Activated T-helper 2 cell treated with anti-CD3 and anti-CD28 coated beads, Interferon-gamma antibody, Interleukin-2, Interleukin-4, amounts not matched to agents 10 μg/mL and 5 μg/mL and 100 μg/mL, durations not matched to agents 14 hours and 24 hours and 36 hours (primary cell): ENCODE measurements at places on chromosomes 2 and 18.

GRCh38 chr2:216205486-216205885 is 96.3 kb downstream of the XRCC5 start:
- no peak for DNase-seq

GRCh38 chr2:181697571-181697970 is 17.3 kb upstream of the NEUROD1 start:
- DNase-seq: no peak

- no peak for DNase-seq
Measured at GRCh38 chr18:61290616-61291015, 42.6 kb upstream of the CDH20 start.

DNA sequence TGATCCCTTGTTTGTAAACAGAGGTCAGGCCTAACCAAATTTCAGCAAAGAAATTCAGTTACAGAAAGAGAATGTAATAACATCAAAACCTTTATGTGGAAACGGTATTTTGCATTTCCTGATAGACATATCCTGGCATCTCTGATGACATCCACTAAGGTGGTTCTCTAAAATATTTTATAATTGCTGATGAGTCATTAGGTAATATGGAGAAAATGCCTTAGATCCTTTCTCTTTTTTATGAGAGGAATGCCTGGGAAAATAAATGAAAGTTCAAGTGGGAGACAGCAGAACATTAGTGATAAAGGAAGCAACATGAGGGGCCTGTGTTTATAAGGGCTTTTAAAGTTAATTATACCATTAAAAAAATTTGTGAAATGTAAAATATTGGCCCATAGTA is 72.6 kb downstream of the PLCL1 start:
- no peak for DNase-seq

- DNase-seq: no peak
Measured at GRCh38 chr2:230891509-230891908, 26.8 kb downstream of the ITM2C start.

- DNase-seq: no peak
Measured at GRCh38 chr2:8125741-8126711, 555.8 kb upstream of the ID2 start.

DNA sequence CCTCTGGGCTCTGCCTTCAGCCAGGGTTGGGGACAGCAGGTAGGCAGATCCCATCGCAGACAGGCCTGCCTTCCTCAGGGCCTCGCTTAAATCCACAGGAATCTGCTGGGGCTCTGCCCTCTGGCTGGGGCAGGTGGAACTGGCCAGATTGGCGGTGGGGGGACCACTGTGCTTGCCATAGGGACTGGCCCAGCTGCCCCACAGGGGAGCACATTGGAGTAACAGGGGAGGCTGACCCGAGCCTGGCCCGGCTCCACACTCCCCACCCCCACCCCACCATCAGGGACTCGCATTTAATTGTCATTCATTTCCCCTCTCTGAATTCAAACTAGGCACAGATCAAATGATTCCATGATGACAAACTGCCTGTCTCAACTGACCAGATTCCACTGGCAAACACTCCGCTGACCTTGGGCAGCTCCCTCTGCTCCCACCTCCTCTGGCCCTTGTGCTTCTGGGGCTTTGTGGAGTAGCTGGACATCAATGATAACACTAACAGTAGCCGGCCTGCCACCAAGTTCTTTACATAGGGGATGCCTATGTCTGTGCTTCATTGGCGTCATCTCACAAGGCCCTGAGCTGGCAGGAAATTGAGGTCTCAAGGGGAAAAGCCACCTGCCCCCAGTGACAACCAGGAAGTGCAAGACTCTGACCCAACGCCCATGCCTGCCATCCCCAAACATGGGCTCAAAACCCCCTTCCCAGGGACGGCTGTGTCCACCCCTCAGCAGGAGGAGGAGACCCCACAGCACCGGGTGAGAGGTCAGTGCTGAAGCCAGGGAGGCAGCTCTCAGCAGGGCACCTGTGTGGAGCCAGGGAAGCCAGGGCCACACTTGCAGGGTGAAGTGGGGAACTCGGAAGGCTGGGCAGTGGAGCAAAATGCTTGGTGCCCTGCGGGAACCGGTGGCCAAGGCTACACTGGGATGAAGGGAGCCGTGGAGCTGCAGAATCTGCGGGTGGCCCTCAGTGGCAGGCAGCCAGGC is 2.1 kb upstream of the B3GNT7 start:
- DNase-seq: no peak

DNA sequence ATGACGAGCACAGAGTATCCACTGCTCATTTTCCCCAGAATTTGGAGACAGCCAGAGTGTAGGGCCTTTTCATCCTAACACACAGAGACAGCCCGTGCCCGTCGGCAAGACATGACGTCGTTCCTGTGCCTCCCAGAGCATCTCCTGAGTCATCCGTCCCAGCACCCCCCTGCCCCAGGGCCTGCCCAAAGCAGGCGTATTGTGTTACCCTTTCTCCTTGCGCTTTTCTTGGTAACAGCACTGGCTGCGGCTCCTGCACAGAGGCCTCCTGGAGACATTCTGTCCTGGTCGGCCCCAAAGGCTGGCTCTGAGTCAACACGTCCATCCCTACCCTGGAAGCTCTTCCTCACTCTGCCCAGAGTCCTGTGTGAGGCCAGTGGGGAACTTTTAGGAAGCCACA is 217.1 kb downstream of the KLHL29 start:
- no peak for DNase-seq

- no peak for DNase-seq
Measured at GRCh38 chr18:75830828-75831227, 403.3 kb upstream of the SMIM21 start.

DNA sequence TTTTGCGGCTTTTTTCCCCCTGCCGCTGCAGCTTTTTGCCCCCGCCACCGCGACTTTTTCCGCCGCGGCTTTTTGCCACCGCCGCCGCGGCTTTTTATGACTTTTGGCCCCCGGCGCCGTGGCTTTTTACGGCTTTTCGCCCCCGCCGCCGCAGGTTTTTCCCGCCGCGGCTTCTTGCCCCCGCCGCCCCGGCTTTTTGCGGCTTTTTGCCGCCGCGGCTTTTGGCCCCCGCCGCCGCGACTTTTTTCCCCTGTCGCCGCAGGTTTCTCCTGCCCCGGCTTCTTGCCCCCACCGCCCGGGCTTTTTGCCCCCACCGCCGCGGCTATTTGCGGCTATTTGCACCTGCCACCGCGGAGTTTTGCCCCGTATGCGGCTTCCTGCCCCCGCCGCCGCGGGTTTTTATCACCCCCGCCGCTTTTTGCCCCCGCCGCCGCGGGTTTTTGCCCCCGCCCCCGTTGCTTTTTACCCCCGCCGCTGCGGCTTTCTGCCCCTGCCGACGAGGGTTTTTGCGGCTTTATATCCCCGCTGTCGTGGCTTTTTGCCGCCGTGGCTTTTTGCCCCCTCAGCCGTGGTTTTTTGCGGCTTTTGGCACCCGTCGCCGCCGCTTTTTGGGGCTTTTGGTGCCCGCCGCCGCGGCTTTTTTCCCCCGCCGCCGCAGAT is 2750.9 kb downstream of the RPIA start:
- no peak for DNase-seq

- no peak for DNase-seq
Measured at GRCh38 chr18:56488739-56489138, 149.7 kb downstream of the TXNL1 start.

DNA sequence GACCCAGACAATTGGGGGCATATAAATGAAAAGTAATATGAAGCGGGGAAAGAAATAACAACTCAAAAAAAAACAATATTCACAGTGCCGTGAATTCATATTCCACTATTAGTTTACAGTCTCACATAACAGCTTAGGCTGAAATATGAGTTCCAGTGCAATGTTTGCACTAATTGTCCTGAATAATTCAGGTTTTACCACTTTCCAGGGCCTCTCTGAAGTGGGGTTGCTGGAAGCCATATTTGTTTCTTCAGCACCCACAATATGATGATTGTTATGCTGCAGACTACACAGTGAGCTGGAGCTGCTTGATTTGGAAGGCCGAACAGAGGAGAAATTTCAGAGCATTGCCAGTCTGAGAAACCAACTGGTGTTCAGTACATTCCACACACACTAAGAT is 894.5 kb upstream of the ACVR2A start:
- no peak for DNase-seq
